ENCODE measurements at places on chromosomes 11 and 22.

DNA sequence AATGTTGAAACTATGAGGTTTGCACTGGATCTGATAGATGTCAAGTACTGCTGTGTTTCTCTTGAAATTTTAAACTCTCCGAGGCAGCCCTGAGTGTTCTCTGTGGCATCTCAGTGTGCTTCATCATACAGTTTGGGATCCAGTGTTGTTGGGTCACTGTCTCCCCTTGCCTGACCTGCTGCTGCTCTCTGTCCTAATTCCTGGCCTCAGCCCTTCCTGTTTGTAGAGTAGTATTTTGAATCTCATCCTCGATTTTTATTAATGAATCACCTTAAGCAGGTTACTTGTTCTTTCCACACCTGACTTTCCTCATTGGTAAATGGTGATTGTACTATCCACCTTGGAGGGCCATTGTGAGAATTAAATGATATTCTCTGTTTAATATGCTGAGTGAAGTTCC lies 70.7 kb upstream of the PAX6 start:
- no peak for DNase-seq

DNA sequence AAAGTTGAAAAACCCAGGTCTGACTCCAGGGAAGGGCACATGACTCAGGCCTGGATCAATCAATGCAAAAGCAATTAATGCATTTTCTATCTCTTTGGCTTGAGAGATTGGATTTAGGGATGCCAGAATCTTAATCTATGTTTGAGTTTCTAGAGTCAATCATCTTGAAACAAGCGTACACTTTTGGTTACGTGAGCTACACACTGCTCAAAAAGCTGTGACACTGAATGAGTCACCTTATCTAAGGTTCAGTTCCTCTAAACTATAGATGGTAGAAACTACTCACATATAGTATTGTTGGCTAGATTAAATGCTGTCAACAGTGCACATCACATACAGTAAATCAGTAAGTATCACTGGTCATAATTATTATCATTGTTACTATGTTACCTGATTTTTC lies 24.2 kb downstream of the MRE11 start:
- no peak for DNase-seq

DNA sequence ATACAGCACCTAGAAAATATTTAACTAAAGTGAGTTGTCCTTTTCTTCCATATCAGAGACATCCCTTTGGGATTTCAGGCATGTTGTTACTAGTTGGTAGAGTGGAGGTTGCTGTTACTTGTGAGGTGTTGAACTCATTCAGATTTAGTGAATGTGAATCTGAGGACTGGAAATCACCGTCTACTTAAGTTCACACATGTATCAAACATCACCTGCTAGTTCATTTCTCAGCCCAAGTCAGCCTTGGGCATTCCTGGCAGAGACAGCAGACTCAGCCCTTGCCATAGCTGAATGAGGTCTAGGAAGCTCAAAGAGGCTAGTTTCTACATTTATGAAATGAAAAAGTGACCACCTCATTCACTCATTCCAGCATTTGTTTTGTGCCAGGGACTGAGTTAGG lies 9.7 kb downstream of the KDELR3 start:
- DNase-seq, result no peak

DNA sequence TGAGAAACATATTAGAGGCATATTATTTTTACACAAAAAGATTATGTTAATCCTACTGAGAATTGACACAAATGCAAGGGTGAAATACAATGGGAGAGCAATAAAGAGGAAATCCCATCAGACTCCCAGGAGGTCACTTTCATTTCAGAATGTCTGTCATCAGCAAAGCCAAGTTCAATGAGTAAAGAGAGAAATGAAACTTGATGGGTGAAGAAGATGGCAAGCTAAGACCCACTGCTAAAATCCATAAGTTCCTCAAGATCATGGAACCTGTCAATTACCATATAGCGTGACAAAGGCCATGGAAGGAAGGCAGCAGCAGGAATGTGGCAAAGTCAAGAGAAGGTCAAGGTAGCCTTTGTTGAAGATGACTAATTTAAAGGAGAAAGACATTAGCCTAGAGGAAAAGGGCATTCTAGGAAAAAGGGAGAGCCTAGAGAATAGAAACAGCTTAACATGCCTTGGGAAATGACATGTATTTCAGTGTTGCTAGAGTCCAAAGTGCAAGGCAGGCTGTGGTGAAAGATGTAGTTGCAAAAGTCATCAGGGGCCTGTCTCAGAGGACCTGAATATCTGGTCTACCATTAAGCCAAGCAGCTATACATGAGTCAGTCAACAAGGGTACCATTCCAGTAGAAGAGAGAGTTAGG lies 43.1 kb downstream of the FAM168A start:
- no peak for DNase-seq

DNA sequence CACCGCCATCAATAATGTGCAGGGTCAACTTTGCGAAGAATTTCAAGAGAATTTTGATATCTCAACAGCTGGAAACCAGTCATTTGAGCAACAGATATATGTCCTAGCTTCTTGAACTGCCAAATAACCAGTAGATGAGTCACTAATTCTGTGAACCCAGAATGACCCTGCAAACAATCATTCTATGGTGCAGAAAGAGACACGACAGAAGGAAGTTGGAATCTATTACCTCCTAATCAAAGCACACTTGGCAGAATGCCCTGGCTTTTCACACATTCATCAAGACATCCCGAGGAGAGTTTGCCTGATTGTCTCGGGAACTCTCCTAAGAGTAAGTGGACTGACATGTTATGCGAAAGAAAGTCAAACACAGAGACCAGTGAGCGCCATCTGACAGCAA lies 621.1 kb downstream of the OPCML start:
- no peak for DNase-seq

- no peak for DNase-seq
Measured at GRCh38 chr11:119316016-119316728, 758 bp downstream of the MCAM start.

- DNase-seq, result no peak
Measured at GRCh38 chr22:24744638-24745037, 29.9 kb downstream of the PIWIL3 start.

DNA sequence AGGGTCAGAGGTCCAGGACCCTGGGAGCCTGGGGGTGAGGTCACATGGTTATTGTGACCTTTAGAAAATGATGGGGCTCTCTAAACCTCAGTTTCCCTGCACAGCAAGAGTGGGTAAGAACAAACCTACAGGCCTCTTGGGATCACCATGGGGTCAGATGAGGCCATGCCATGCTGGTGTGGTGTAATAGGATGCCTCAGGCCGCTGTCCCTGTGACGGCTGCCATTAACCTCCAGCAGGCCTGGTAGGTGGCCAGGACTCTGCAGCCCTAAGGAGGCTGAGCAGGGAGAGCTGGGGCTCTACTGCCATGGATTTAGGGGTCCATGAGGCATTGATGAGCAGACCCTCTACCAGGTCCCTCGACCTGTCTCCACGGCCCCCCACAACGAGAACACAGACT lies 265.5 kb downstream of the CTTN start:
- DNase-seq, result no peak

DNA sequence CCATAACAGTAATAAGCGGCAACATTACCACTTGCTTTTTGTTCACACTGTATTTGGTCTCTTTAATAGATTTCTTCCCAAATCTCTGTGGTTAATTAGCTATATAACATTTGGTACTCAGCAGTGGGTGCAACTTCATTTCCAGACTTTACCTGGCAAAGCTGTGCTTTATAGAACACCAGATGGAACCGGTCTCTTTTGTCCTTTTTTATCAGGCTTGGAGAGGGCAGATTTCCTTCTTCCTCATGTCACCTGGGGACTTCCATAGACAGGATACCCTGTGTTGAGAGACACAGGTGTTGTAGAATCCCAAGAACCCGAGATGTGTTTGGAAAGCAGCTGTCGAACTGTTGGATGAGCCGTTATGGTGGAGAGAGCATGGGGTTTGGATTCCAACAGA lies 393.7 kb downstream of the NTM start:
- DNase-seq, result no peak

DNA sequence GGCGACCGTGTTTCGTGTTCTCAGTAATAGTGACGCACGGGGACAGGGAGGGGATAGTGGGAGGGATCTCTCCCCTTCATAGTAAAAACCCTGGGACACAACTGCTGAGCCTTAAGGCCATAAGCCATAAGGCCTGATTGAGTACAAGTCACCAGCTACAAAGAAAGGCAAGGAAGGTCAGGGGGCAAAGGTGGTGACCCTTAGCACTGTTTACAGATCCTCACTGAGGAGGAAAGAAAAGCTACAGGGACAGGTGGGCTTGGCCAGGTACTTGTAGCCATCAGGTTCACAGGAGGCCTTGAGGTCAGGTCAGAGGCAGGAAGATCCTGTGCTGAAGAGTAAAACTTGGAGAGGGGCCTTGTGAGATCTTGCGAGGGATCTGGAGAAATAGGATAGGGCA lies 15.1 kb upstream of the AMPD3 start:
- DNase-seq, result no peak

DNA sequence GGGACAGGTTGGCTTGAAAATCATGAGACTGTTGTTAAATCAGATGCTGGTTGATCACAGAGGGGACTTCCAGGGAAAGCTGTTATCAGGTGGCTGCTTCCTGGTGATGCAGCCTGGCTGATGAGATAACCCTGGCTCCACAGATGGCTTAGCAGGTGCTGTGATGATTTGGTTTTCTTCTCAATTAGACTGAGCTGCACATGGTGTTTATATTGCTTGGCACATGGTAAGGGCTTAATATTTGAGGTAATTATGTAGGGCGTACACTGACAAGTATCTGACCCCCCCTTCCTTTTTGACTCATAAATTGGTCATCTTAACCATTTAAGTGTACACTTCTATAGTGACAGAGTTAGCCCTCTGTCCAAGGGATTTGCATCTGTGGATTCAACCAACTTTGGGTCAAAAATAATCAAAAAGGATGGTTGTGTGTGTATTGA lies 7.0 kb downstream of the RPS3 start:
- no peak for DNase-seq
